Fibroblast of skin of right quadriceps (primary cell): ENCODE measurements at places on chromosomes 6 and 20.

DNA sequence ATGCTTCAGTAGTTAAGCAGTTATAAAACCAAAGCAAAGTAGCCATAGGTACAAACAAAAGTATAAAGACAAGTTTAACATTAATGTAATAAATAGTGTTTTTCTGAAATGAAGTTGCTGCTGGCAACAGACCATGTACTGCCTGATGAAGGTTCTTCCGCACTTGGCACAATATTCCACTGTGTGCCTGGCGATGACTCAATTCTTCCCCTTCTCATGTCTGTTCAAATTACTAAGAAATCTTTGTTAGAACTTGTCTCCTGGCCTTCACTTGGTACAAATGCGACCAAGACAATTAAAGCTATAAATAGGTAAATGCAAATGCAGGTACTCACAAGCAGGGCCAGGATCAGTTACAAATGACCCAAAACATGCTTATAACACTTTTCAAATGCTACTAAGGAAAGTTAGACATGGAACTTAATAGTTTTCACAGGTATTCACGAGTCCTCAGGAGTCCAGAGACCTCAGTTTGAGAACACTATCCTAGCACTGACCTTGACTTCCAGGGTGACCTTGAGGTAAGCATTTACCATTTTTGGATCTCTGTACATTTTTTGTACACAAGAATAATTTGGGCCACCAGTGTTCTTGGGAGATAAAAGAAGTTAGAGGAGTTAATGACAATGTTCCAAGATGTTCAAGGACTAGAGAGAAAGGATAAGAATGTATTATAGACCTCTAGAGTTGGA, 8.1 kb upstream of the DDR1 start:
- DNase-seq: peak; percentile 51

GRCh38 chr20:34850969-34851368, 21.7 kb downstream of the GGT7 start:
- DNase-seq: no peak

GRCh38 chr6:49676671-49677281, 36.6 kb downstream of the CRISP2 start:
- peak; percentile 54 for DNase-seq

- DNase-seq: no peak
Observed at GRCh38 chr6:10230531-10230930, 184.3 kb downstream of the TFAP2A start.

DNA sequence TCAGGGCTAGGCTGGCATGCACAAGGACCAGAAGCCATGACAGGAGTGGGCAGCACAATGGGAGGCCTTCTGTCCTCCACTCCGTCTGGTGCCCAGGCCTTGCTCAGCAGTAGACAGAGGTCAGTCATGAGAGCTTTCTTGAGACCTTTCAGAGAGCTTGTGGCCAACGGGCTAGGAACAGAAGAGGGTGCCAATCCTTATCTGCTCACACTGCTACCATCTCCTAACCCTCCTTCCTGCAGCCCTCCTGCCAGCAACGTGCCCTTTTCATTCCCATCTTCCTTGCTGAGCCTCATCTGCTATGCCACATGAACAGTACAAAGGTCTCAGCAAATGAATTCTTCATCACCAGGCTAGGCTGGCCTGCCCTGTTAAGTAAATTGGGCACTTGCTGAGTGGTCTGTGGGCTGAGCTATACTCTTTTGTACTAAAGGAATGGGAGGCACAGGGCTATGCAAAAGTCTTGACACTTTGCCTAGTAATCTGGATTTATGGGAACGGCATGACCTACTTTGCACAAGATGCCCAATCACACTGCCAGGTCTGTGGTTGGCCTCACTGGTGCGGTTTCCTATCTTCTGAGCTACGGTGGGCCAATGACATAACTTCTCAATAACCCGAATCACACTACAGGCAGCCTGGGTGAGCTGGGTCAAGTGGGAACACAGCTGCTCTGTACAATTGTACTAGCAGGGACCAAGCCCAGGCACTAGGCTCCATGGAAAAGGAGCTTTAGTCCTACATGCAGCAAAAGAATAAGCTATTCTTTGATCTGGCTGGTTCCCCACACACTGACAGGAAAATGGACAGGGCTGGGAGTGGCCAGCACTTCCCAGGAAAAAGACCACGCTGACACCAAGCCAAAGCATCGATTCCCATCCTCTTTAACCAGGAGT, 47.8 kb downstream of the ELOVL5 start:
- DNase-seq: no peak

GRCh38 chr6:35034411-35035191, 106.5 kb downstream of the TCP11 start:
- no peak for DNase-seq

DNA sequence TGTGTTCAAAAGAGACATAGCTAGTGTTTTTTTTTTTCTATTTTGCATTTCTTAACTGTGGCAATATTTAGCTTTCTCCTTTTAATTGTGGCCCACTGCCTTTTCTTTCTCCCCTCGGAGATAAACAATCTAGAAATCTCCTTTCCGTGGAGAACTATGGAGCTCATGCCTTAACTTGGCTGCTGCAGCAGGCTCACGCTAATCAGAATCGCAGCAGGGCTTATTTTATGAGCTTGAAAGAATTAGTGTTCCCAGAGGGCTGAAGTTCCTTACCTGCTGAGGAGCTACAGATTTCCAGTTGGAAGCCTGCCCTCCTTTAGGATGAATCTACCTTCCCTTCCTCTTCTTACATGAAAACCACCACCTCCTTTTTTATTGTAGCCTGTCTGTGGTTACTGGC, 35.6 kb downstream of the CTNNBL1 start:
- DNase-seq: no peak
